Erythroblast (primary cell): ENCODE measurements at places on chromosomes 6 and 20.

DNA sequence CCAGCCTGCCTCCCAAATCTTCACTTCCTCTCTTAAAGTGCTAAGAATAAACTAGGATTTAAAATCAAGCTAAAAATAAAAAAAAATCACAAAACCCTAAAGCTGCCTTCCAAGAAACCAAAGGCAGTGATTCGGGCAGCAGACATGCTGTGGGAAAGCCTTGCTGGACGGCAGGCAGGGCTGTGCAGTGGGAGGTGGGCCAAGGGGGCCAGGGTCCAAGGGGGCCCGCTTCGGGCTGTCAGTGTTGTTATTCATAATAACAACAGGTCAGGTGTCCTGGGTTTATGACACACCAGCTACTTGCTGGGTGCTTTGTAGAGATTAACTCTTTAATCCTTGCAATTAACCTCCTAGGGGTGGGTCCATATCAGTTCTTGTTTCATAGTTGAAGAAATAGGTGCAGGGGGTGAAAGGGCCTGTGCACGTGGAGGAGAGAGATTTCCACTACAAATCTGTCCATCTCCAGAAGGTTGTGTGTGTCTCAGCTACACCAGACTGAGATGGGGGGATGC lies 40.4 kb downstream of the CD40 start:
- no peak for DNase-seq

- no peak for DNase-seq
These were observed 11.6 kb downstream of the TNFAIP3 start for GRCh38 chr6:137878486-137879285.

GRCh38 chr6:45827952-45828530 lies 187.6 kb downstream of the CLIC5 start:
- DNase-seq = no peak

DNA sequence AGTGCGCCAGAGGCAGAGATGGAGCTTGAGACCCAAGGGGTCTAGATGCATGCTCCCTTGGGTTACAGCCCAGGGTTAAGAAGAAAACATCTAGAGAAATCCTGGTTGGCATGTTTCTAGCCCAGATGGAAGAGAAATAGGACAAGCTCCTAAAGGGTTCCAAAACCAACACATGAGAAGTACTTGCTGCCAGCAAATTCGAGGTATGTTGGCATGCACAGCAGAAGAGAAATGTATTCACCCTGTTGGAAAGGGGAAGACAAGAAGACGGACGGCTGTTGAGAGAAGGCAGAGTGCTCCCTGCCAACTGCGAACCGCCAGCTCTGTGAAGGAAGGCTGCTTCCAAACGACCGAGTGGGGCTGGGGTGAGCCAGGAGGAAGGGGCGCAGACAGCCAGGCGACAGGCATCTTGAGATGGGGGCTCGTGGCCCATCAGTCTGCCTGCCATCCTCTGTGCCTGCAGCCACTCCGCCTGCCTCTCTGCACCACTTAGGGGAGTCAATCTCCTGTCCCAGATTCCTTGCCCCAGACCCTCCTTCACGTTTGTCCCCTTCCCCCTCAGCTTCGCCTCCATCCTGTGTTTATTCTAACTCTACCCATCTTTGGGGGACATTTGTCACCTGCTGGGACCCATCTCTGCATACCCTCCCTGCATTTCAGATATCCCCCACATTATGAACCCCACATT lies 249.2 kb downstream of the CDC5L start:
- DNase-seq = no peak

- no peak for DNase-seq
These were observed 111.3 kb downstream of the FAM120B start for GRCh38 chr6:170417881-170418280.

DNA sequence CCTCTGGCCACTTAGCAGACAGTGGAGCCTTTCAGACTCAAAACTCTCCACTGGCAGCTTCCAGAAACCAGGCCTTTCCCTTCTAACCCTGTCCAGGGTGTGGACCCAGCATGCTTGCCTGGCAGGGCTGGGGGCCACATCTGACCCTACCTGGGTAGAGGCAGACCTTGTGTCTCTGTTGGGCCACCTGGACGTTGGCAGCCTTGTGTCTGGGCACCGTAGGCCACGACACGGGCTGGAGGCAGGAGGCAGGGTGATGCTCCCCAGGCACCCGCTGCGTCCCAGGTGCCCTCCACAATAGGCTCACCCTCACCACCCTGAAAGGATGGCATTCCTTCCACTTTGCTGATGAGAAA lies 67.6 kb downstream of the NOL4L start:
- no peak for DNase-seq

GRCh38 chr6:43228951-43229802 lies at the start of gene DNPH1:
Gene DNPH1, minus strand, starts transcription at chr6:43229481. Its CDS starts 25 bp downstream, at chr6:43229456.
- DNase-seq = peak; percentile 79

- DNase-seq = no peak
These were observed 2.4 kb downstream of the CD93 start for GRCh38 chr20:23083553-23084220.

- no peak for DNase-seq
These were observed 249.8 kb upstream of the PRDM1 start for GRCh38 chr6:105836379-105836778.

DNA sequence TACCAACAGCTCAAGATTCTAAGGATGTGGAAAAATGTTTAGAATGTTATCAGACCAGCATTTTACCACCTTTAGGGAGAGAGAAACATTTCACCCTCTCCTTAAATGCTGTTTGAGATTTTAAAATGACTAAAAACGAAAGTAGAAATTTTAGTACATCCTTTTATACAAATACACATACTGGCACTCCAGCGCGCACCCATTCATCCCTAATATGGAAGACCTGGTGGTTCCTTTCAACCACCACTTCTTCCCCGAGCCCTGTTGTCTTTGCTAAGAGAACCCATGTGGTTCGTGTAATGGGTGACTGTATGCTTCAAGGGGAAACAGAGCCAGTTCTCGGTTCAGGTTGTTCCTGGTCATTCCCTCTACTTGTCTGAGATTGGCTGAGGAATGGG lies 21.3 kb downstream of the SPATA2 start:
- no peak for DNase-seq
